Stimulated activated CD4-positive, alpha-beta T cell treated with anti-CD3 and anti-CD28 coated beads, Interleukin-1b, Interleukin-23, amount 100 ng/mL, for 1 hour (primary cell): ENCODE measurements at places on chromosomes 2 and 18.

DNA sequence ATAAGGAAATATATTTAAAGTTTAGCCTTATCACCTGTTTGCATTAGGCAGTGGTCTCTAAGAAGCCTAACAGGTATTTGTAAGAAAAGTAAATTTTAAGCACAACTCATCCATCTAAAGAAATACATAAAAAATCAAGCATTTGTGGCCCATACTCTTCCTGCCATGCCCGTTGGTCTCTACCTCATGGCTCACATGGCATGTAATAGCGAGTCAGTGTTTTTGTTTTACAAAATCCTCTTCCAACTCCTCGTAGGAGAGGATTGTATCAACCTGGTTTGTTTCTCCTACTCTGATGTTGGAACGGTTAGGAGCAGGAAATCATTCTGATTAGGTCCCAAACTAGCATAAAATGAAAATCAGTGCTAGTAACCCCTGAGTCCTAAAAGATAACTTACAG is 91.8 kb downstream of the FMNL2 start:
- DNase-seq: no peak

GRCh38 chr2:166239548-166239947 is 111.7 kb upstream of the SCN1A start:
- no peak for DNase-seq

GRCh38 chr2:146228466-146229058 is 1616.3 kb upstream of the ACVR2A start:
- no peak for DNase-seq

GRCh38 chr2:73983322-73984202 is 1.1 kb upstream of the TET3 start:
- DNase-seq: no peak

GRCh38 chr2:40037303-40037702 is 258.2 kb upstream of the THUMPD2 start:
- no peak for DNase-seq
